ENCODE measurements at places on chromosomes 2 and 18.

DNA sequence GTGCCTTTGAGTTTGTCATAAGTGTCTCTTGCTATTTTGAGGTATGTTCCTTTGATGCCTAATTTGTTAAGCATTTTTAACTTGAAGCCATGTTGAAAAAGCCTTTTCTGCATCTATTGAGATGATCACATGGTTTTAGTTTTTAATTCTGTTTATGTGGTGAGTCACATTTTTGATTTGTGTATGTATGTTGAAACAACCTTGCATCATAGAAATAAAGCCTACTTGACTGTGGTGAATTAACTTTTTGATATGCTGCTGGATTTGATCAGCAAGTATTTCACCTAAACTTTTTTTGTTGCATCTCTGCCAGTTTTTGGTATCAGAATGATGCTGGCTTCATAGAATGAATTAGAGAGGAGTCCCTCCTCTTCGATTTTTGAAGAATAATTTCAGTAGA is 469.7 kb downstream of the CDH2 start:
- no peak for DNase-seq

GRCh38 chr18:45060102-45060501 is 379.4 kb downstream of the SETBP1 start:
- DNase-seq, result no peak

- no peak for DNase-seq
Observed at GRCh38 chr2:222946700-222947287, 86.0 kb downstream of the ACSL3 start.

DNA sequence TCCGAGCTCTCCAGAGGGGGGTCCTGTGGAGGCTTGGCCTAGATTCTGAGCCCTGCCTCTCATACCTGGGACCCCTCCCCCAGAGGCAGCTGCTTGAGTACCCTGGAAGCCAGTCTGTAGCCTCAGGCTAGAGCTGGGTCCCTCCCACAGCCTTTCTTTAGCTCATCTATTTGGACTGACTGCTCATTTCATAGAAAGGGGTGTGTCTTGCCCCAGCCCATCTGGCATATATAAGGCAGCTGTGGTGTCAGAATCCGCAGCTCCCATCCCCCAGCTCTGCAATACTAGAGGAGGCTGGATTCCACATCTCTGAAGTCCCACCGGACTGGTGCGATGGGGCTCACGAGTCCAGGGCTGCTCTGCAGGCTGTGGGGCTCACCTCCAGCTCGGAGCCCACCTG is 26.1 kb downstream of the MPHOSPH10 start:
- no peak for DNase-seq

- no peak for DNase-seq
Observed at GRCh38 chr2:11466307-11467128, 557 bp upstream of the E2F6 start.

- DNase-seq, result no peak
Observed at GRCh38 chr2:215970425-215970824, 42.9 kb downstream of the MREG start.

DNA sequence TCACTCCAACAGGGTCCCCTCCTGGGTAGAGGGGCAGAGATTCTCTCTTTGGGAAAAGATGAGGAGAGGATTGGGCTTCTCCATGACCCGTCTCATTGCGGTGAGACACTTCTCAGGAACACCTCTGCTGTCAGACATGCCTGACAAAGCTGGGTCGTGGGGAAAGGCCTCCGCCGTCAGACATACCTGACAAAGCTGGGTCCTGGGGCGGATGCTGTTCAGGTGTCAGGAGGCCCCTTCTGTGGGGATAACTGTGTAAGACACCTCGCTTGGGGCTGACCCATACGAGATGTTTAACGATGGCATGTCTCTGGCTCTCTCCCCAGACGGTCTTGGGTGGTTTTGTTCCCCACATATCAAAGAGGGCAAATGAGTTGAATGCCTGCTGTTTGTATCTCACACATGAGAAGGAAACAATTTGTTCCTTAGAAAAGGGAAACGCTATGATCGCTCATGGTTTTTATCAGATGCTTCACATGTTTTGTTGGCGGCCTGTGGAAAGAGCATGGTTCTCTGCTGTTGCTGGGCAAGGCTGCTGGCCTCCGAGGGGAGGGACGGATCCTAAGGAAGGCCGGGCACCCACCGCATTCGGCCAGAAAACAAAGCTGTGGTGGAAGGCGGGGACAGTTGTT is 40.8 kb upstream of the PXDN start:
- DNase-seq, result no peak

GRCh38 chr2:96103187-96103601 is 13.2 kb downstream of the ADRA2B start:
- DNase-seq, result no peak

DNA sequence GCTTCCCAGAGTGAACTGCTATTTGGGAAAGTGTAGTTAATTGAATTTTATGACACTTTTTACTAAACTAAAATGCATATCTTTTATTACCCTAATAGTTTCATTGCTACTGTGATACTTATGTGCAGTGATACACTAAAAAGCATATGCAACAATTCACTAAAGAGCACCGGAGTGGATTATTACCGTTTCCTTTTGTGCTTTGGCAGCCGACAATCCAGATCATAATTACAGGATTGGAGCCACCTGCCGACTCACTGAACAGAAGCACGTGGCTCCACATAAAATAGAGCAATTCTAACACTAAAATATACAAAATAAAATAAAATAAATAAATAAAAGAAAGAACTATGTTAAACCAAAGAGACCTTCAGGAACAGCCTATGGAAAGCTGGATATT is 583.4 kb downstream of the NRXN1 start:
- peak; percentile 89 for DNase-seq

- DNase-seq, result no peak
Observed at GRCh38 chr2:182666674-182667314, 49.3 kb upstream of the DNAJC10 start.

- DNase-seq, result no peak
Observed at GRCh38 chr2:159515441-159515840, 100.9 kb downstream of the BAZ2B start.

DNA sequence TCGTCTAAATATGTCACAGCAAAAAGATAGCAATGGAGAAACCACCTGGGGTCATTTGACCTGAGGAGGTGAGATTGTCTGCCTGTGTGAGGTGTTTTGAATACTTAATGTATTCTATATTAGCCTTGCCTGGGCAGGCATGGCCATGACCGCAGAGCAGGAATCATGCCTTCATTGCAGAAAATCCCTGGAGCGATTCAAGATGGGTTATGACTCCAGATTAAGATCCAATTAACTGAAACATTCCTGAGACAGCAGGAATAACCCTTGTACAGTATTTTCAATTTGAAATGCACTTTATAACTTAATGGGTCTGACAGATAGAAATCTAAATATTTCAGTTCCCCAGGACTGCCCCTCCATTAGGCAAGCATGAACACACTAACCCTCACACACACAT is 227.3 kb upstream of the RAB6C start:
- DNase-seq, result no peak

- DNase-seq, result no peak
Observed at GRCh38 chr18:73979742-73980141, 167.9 kb downstream of the FBXO15 start.

DNA sequence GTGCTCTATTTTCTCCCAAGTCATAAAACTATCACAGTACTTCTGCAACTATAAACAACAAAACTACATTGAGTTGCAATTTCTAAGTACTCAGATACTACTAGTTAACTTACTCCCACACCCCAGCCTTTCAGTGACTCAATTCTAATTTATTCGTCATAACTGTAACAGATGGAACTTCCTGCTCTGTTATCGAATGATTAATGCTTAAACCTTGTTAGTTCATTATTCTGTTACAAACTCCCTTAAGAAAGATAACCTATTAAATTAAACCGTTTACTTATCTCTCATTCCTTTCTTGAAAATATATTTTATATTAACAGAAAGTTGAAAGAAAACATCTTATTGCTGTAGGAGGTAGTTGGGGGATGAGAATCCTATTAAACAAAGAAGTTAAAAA is 17.0 kb downstream of the TNFAIP6 start:
- DNase-seq, result no peak

GRCh38 chr2:38557217-38557616 is 45.5 kb downstream of the HNRNPLL start:
- no peak for DNase-seq

DNA sequence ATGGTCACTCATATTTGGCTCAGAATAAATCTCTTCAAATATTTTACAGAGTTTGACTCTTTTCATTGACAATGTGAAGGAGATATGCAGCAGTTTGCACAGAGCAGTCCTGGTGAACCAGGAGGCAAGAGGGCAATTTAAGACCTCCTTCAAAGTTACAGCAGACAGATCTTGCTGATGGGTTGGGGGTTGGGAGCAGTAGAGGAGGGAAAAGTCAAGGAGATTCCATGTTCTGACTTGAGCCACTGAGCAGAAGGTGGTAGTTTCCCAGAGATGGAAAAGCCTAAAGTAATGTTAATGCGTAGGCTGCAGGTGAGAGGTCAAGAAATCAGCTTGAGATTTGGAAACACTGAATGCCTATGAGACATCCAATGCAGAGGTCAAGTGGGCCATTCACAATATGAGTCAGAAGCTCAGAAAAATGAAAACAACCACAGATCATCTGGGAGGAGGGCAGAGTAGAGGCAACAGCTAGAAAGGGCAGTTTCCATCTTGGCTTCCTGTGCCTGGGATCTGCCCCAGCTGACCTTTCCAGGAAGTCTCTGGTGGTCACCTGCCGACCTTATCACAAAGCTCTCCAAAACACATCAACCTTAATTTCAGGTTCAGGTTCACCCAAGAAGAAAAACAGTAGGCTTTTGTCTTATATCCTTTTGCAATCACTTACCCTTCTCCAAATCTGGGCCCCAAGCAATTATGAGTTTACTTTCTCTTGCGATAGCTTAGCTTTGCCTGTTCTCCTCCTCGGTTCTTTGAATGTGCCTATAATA is 197.5 kb upstream of the ARL4C start:
- DNase-seq, result no peak

DNA sequence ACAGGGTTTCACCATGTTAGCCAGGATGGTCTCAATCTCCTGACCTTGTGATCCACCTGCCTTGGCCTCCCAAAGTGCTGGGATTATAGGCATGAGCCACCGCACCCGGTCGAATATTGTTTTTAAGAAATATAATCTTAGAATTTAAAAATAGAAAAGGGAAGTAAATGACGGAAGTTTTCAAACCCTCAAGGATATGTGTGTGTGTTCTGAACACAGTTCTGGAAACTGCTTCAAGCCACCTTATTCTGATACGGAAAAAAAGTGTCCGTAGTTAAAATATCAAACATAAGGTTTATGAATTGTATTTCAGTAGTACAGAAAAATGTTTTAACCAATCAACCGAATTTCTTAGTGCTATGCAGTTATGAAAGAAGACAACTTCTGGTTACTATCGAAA is 115.9 kb downstream of the UPP2 start:
- no peak for DNase-seq

DNA sequence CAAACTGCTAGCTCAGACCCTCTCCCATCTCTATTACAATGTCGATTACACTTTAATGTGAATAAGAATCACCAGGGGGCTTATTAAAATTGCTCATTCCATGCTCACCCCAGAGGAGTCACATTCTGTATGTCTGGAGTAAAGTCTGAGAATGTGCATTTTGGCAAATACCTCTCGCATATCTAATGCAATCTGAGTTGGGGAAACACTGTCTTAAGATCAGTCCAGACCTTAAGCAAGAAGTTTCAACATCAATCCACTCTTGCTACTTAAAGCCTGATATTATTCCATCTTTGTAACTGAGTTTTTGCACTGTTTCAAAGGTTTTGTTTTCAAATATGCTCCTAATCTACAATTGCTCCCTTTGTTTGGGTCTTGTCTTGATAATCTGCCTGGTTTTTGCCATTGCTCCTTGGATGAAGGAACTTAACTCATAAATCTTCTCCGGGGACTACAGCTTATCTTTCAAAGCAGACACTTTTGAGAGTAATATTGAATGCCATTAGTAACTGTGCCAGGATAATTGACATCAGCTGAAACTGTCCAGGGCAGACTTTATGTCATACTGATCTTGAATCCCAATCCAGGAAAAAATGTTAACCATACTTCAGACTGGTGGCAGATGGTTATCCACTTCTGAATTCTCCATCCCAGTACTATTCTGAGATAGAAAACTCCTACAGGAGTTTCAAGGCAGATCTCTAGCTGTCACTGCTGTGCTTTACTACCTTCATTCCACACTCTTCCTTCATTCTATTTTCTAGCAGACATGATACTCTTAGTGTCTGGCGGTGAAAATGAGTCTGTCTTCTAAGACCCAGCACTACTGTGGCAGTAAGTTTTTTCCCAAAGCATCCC is 200.9 kb downstream of the ERBB4 start:
- no peak for DNase-seq

- no peak for DNase-seq
Observed at GRCh38 chr2:45685260-45685659, 33.8 kb downstream of the PRKCE start.

DNA sequence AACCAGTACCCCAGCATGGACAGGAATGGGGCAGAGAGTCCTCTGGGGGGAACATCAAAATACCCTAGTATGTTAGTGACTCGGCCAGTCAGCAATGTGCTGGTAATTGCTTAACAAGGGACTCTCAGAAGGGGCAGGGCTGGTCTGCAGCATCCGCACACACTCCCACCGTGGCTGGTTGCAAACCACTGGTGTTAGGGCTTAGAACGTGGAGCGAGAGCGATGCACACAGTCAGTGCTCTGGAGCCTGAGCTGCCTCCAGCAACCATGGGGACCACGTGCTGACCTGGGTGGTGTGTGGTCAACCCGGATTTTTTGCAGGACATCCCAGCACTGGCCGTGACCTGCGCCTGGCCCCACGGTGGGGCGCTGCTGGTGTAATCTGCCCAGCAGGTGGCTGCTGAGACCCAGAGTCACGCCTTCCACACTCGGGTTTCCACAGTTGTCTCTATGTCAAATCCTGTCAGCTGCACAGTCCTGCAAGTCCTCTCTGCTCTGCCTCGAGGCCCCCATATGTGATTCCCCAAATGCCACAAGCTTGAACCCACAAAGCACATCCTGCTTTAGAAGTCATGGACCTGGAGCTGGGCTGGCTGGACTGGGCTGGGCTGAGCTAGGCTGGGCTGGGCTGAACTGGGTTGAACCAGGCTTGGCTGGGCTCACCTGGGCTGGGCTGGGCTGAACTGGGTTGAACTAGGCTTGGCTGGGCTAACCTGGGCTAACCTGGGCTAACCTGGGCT is 50.6 kb upstream of the GPC1 start:
- DNase-seq, result no peak

GRCh38 chr2:44778671-44779476 is 162.6 kb upstream of the SIX3 start:
- no peak for DNase-seq

- no peak for DNase-seq
Observed at GRCh38 chr18:37421341-37422077, 144.1 kb downstream of the CELF4 start.

DNA sequence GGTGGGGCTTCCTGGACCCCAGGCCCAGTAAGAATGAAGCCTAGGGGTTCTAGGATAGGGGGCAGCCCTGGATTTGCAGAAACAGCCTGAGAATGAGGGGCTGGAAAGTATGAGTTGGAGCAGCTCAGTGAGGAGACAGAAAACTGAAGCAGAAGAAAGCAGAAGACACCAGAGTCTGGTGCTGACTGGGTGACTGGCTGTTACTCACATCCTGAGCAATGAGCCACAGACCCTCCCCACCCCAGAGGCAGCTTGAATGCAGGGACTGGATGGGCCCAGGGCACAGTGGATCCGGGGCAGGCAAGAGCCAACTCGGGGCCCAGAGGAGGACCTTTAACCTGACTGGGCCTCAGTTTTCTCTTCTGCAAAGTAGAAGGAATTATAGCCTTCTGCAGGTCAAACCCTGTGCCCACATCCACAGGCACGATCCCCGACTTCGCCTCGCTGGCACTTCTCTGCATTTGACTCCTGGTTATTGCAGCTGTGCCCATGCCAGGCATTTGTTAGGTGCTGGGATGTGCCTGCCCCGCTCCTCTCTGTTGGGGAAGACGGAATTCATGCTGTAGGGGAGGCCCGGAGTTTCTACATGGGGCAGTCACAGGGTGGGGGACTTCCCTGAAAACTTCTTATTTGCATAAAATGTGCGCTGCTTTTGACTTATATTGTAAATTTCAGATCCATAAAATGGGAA is 8.5 kb downstream of the STEAP3 start:
- no peak for DNase-seq
